CD4-positive, alpha-beta T cell treated with Interleukin-17A for 4 hours (primary cell): ENCODE measurements at places on chromosomes 2 and 18.

DNA sequence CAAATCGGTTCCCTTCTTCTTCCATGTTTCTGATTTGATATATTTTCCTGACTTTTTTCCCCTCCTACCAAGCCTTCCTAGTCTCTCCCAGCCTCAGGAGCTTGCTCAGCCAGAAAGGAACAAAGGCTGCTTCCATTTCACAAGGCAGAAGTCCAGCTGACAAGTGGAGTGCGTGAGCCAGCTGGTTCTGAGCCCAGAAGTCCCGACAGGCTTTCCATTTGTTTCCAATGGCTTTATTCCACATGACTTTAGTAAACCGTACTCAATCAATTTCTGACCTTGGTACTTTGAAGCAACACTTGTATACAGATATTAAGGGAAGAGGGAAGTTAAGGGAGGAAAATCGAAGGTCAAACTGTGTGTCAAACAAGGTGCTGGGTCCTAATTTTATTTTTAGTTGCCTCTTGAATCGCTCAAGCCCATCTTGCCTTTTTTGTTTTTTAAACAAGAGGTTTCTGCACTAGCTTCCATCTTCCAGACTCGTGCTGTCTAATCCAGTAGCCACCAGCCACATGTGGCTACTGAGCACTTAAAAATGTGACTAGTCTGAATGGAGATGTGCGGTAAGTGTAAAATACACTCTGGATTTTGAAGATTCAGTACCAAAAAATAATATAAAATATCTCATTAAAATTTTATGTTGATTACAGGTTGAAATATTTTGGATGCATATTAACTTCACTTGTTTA lies 36.2 kb downstream of the WIPF1 start:
- DNase-seq, result no peak

DNA sequence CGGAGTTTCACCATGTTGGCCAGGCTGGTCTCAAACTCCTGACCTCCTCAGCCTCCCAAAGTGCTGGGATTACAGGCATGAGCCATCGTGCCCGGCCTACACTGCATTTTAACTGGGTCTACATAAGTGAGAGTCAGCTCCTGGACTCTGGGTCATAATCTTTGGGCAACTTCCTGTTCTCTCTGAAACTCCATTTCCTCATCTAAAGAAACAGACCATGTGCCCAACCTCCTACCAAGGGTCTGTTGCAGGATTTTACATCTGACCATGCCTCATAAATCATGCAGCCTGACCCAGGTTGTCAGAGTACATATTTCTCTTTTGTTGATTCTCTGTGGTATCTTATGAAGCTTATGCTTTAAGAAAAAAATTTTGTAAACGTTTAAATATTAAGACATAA lies 280.4 kb downstream of the ALPK2 start:
- DNase-seq, result no peak

- no peak for DNase-seq
Observed at GRCh38 chr2:26873286-26873983, 25.5 kb downstream of the DPYSL5 start.

- DNase-seq, result no peak
Observed at GRCh38 chr18:44805643-44806042, 125.0 kb downstream of the SETBP1 start.

GRCh38 chr2:127121776-127122176 lies 14.8 kb upstream of the BIN1 start:
- no peak for DNase-seq

- DNase-seq, result no peak
Observed at GRCh38 chr2:110863726-110864125, 131.4 kb downstream of the ACOXL start.

- no peak for DNase-seq
Observed at GRCh38 chr2:70957798-70958197, 20.6 kb upstream of the ANKRD53 start.

DNA sequence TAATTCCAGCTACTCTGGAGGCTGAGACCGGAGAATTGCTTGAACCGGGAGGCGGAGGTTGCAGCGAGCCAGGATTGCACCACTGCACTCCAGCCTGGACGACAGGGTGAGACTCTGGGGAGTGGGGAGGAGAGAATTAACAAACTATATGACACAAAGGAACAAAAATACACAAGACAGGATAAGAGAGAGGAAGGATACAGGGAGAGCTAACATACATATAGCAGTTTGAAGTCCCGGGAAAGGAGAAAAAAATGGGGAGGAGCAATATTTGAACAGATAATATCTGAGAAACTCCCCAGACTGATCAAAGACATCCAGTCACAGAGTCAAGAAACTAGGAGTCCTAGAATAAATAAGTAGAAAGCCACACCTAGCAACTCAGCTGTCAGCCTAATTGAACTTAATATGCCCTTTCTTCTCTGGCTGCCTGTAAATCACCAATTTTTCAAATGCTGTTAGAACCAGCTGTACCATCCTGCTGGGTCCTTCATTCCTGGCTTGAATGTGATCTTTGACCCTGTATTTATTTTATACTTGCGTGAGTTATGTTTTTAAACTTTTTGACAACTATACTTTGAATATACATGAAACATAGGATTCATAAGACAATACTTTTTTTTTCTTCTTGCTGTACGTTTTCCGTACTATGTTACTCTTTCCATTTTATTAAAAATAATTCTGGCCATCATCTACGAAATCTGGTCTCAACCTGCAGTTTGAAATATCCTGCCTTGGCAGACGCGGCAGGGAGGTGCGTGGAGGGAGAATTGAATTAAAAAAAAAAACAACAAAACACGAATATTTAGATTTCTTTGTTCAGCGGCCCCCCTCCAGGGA lies 876 bp upstream of the CYP27A1 start:
- DNase-seq, result no peak

DNA sequence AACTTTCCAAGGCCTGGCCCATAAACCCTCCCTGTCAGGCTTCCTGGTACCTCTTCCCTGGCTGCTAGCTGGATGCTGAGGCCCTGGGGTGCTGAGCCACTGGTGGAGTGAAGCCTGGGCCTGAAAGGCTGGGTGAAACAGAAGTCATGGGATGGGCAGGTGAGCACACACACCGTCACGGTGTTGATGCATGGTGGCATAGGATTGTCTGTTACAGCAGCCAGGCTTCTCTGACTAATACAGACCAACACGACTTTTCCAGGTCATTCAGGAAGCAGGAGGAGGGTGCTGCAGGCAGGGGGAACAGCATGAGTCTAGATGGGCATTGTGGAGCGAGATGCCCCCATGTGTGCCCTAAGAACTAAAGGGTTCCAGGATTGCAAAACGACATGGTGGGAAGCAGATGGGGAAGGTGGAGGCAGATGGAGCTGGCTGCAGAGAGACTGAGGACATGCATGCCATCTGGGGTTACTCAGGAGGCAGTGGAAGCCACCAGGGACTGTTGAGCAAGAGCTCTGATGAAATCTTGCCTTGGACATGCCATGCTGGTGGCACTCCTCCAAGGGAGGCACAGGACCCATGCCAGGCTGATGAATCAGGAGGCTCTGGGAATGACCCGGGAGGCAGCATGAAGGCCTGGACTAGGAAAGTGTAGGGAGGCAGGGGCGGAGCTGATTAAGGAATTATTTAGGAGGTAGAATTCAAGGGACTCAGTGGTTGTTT lies 480.9 kb downstream of the TSN start:
- no peak for DNase-seq

- DNase-seq, result no peak
Observed at GRCh38 chr2:24530796-24531195, 39.7 kb downstream of the NCOA1 start.

DNA sequence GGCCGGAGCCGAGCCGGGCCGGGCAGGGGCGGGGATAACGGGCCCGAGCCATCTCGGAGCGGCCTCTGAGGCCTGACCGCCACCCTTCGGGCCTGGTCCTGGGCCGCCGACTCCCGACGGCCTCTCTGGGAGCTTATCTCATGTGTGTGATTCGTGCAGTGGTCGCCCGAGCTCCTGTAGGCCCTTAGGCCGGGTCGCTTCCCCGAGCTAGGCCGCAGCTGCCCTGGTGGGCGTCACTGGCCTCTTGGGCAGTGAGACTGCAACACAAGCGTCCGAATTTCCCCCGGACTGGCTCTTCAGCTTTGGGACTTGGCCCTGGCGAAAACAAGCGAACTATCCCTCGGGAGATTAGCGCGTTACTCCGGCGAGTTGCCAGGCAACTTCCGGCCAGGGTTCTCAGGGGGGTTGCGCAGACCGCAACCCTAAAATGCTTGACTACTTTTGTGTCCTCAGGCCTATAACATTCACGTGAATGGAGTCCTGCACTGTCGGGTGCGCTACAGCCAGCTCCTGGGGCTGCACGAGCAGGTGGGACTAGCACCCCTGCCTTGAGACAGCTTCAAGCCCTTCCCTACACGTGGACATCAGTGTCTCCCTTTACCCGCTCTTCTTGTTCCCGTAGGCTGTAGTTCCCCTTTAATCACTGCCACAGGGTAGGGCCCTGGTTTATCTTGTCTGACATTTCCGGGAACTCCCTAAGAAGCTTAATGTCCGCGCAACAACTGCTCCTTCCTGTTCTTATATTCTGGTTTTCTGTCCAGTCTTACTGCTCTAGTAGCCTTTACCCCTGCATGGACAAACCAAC lies 602 bp downstream of the SNX17 start:
- DNase-seq, result peak; percentile 34

DNA sequence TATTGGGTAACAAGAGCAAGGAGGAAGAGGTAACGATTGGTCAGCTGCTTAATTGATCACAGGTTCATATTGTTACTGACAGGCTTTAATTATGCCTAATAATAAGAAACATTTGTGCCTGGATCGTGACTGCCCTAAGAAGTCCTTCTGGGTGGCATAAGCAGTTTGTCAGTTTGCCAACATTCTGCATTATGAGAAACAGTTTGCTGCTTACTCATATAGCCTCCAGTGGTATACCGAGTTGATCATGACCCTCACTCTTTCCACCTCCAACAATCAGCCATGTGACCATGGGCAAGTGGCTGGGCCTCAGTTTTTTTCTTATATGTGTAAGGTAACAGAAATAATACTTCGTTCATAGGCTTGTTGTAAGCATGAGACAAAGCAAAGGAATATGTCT lies 96.6 kb upstream of the CABLES1 start:
- no peak for DNase-seq

DNA sequence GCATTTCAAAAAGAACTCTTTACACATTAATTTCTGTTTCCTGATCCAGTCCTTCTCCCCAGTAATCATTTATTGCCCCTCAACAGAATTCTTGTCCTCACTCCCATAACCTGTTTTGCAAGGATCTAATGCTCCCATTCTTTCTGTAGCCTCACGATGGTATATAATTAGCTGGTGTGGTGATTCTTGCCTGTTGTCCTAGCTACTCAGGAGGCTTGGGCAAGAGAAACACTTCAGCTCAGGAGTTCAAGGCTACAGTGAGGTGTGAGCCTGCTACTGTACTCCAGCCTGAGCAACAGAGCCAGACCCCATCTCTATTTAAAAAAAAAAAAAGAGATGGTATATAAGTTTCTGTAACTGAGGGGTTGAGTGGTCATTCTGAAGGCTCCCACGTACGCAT lies 7.7 kb upstream of the TRAPPC8 start:
- DNase-seq, result no peak

DNA sequence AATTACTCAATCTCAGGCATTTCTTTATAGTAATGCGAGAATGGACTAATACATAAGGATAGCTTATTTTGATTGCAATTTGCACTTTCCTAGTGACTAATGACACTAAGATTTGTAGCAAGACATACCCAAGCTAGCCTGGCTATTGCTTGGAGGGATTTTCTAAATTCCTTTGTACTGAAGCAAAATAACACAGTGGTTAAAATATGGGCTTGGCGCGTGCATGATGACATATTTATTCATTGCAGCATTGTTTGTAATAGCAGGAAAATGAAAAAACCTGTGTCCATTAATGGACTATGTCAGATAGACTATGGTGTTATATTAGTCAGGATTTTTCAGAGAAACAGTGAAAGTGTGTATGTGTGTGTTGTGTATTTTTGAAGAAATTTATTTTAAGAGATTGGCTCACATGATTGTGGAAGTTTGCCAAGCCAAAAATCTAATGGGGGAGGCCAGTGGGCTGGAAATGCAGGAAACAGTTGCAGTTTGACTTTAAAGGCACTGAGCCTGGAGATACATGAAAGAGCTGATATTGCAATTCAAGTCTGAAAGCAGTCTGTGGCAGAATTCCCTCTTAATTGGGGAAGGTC lies 16.7 kb upstream of the LAPTM4A start:
- DNase-seq, result no peak

DNA sequence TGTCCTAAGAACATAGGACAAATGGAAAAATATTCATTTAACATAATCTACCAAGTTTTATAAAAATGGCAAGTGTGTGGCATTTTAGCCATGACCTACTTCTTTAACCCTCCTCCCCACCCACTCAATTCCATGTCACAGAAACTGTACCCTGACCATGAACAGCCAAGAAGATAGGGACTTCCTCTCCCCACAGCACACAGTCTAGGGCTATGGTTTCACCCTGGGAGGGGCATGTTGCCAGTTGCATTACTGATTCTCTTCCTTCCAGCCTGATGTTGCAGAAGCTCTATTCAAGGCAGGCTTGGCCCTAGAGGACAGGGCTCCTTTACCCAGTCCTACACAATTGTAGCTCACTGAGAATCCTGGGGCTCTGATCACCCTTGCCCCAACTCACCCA lies 153.6 kb upstream of the KLF7 start:
- DNase-seq, result no peak

DNA sequence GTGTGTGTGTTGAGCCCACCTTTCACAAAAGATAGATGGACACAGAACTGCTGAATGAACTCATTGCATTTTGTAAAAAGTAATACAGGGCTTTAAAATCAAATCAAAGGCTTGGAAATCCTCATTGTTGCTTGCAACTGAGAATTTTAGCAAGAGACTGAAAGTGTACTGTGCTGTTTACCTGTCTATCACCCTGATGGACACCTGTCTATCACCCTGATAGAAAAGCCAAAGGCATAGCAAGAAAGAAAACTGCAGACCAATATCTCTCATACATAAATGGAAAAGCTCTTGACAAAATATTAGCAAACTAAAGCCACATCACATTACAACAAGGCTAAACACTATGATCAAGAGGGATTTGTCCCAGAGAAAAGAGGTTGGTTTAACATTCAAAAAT lies 107.5 kb upstream of the TMEM18 start:
- no peak for DNase-seq

DNA sequence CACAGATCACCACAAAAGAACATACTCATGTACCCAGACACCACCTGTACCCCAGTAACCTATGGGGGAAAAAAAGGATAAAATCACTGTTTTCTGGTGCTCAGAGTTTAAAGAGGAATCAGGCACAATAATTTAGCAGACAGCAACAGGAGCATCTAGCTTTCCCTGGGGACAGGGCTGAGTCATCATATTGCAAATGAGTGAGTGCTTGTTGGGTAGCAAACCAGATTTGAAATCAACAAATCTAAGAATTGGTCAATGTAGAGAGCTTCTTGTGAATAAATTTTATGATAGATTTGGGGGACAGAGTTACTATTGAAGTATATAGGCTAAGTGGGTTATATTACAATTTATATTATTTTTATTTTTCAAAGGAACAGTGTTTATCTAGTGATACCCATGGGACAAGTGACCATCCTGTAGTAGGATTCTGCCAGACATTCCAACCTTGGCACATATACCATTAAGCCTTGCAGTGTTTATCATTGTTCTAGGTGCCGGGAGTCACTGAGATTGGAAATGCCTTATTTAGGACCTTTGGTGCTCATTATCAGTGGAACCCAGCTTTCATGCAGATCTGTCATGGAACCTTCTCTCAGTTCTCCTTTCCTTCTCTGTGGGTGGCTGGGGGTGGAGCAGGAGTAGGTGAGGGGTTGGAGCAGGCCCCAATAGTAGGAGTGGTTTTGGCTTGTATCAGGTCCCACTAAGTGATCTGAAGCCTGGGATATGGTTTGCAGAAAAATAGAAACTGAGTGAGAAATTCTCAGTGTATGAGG lies 117.2 kb downstream of the CERS6 start:
- DNase-seq, result no peak

- no peak for DNase-seq
Observed at GRCh38 chr2:103144837-103145236, 383.0 kb downstream of the TMEM182 start.

- no peak for DNase-seq
Observed at GRCh38 chr2:30503007-30503694, 56.1 kb downstream of the LCLAT1 start.
